NCI-H446 (cell line): ENCODE measurements at places on chromosomes 4 and X.

DNA sequence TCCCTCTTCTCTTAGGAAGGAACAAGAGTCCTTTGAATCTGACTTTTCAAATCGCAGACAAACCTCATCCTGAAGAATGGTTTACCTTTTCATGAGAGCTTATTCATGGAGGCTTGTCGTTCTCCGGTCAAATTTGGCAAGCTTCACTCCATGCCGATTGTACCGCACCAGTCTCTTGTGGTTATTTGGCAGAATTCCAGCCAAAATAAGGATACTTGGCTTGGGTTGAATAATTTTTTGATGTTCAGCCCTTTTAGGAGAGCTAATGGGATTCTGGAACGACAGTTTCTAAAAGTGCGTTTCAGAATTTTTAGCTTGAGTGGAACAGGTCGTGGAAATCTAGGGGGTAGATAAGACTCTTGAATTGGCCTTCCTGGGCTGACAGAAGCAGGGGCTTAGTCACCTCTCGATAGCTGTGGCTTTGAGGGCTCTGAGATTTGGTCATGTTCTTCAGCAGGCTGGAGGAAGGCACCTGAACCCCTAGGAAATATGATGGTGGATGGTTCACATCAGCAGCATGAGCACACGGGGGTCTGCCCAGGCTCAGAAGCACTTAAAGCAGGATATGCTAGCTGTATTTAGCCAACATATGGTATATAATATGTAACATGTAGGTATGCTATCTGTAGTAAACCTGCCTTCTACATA, 1.5 kb downstream of the KLHL2 start:
- DNase-seq: peak; percentile 78

- DNase-seq: no peak
Observed at GRCh38 chr4:111230265-111230664, 607.4 kb upstream of the PITX2 start.

DNA sequence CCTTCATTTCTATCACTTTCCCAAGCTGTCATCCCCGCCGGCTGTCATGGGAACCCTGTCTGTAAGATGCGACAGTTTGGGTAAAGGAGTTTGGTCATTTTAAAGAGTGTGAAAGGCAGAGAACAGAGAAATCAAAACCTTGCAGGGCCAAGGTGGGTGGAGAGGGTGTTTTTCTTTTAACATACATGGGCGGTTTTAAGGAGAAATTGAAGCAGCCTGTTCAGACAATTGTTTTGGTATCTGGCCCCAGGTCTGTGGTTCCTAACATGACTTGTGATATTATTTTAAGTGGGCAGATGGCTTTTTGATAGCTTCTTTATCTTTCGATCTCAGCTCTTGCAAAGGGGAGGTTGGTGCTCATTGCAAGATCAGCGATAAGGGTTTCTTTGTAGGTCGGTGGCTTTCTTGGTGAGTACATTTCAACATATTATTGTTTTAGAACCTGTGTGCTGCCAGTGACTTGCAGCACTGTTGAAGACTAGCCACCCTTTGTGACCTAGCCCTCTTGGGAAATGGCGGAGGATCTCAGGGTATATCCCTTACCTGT, 3.7 kb downstream of the PPP1R3F start:
- DNase-seq: no peak

- peak; percentile 29 for DNase-seq
Observed at GRCh38 chrX:154411981-154412340, 622 bp downstream of the TAFAZZIN start.

DNA sequence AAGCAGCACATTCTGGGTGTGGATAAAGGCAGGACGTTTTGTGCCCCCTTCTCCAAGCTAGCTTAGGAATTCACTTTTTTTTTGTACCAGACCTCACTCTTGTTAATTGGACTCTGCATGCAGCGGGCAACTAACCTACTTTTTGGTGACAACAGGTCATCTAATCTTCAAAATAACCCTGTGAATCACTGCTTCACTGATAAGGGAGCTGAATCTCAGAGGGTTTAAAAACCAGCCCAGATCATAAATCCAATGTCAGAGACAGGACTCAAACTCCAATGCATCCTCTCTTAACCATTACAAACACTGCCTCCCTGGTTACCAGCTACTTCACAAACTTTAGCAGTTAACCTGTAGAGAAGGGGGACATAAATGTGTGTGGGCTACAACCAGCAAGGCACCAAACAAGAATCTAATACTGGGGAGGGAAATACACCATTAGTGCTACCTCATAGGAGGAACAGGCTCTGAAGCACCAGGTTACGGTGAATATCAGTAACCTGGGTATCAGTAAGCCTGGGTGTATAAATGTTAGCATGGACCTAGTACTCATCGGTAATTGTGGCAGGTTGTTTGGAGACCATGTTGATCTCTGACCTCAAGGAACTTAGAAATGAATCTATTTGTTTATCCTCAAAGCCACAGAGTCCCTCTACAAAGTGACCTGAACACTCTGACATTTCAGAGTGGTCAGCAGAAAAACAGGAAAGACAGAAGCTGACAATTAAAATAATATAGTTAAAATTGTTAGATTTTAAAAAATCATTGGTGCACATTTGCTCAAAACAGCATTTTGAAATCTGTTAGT, 2.6 kb downstream of the TIFA start:
- DNase-seq: no peak

GRCh38 chr4:22787753-22788375, 95.1 kb downstream of the GBA3 start:
- no peak for DNase-seq

DNA sequence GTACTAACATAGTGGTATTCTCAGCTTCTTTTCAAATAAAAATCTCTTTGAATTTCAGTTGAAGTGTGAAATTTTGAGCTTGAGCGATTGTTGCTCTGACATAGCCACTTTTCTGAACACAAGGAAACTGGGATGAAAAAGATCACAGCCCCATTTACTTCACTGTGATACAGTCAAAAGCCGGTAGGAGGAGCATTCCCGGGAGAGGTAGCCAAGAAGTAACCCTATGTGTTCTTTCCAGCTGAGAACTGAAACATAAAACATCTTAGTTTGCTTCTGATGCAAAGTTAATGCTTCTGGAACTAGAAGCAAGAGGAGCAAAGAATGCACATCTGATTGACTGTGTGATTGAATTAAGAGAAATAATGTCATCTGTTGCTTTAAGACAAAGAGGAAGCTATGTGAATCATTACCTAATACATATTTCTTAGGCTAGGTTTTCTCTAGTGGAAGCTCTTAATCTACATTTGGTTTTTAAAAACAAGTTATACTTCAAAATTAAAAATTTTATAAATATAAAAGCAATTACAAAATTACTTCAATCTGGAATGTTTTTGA, 88.3 kb upstream of the UNC5C start:
- DNase-seq: no peak

- peak; percentile 6 for DNase-seq
Observed at GRCh38 chr4:141132072-141132708, 1.1 kb downstream of the RNF150 start.

- DNase-seq: peak; percentile 86
Observed at GRCh38 chr4:65893271-65893670, 223.0 kb upstream of the EPHA5 start.

DNA sequence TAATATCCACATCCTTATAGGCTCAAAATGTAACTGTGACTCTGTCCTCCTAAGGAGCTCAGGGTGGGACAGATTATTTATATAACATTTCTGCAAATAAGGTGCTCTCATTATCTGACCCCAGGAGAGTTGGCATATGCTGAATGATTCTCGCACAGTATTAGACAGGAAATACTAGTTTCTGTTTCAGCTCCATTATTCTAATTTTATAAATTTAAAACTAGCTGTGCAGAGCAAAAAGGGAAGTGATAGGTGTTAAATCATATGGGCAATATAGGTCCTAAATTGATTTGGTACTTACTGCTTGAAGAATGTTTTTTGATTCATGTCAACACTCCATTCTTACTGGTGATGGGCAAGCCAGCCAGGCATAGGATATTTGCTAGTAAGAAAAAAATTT, 141.5 kb downstream of the GLRA2 start:
- no peak for DNase-seq

- DNase-seq: no peak
Observed at GRCh38 chr4:184428787-184429186, 45.6 kb downstream of the IRF2 start.

- DNase-seq: no peak
Observed at GRCh38 chr4:180960743-180961401, 1282.3 kb upstream of the TENM3 start.

DNA sequence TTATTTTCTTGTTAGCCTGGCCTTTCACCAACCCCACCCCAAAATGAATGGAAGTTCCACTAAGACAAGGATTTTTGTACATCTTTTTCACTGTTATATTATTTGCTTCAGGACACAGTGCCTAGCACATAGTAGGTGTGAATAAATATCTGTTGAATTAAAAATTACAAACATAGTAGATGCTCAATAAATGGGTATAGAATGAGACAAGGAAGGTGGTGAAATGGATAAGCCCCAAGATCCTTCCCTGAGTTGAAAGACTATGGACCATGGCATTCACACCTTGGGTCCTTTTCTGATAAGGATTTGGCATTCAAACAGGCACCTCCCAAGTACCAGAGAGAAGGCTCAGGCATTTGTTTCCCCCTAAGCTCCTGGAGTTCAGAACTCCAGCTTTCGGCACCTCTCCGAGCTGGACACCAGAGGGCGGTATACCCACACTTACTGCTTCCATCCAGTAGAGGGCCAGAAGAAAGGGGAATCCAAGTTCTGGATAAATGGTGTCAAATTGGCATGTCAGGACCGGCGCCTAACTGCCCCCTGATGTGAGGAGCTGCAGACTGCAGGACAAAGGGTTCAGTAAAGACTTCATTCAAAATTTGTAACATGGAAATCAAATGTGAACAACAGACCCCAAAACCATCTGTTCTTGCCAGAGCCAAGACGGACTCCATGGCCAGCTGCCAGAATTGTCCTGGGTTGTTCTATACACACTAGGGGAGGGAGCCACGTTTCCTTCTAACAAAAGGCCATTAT, 193.0 kb downstream of the GPC3 start:
- peak; percentile 94 for DNase-seq

GRCh38 chrX:154748712-154749339, 2.1 kb downstream of the GAB3 start:
- peak; percentile 4 for DNase-seq

DNA sequence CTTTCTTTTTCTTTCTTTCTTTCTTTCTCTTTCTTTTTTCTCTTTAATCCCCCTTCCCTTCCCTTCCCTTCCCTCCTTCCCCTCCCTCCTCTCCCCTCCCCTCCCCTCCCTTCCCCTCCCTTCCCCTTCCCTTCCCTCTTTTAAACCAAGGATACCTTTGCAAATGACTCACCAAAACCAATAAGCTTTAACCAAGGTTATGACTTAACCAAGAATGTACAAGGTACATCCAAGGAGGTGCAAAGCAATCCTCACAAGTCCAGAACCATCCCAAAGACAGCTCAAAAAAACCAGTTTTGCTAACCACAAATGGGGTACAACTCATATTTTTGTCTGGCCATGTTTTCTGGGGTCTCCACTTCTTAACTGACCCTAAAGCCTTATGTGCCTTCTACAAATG, 174.7 kb upstream of the PPP1R2C start:
- no peak for DNase-seq

DNA sequence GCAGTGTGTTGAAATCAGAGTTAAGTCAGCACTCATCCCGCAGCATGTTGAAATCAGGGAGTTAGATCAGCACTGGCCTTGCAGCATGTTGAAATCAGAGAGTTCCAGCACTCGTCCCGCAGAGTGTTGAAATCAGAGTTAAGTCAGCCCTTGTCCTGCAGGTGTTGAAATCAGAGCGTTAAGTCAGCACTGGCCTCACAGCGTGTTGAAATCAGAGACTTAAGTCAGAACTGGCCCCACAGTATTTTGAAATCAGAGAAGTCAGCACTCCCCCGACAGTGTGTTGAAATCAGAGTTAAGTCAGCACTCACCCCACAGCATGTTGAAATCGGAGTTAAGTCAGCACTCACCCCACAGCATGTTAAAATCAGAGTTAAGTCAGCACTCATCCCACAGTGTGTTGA, 10.9 kb upstream of the UVSSA start:
- DNase-seq: no peak
